ENCODE measurements at places on chromosomes 7 and 10.

- no peak for DNase-seq
Measured at GRCh38 chr10:43206391-43207235, 60.3 kb downstream of the RASGEF1A start.

DNA sequence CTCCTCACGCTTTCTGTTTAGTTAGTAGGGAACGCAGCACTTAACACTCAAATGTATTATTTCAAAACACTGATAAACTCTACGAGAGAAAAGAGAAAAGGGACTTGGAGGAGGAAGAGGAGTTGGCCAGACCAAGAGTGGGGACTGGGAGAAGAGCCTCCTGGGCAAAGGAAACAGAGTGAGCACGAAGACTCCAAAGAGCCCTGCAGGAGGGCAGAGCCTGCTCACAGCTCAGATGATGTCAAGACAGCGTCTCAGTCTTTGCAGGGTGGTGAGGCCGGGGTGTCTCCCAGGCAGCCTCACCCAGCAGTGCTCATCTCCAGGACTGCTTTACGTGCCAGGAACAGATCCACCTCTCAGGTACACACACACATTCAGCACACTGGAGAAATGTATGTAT, 41.2 kb downstream of the CYTH3 start:
- no peak for DNase-seq

- no peak for DNase-seq
Measured at GRCh38 chr10:133226251-133226808, 3.7 kb upstream of the UTF1 start.

DNA sequence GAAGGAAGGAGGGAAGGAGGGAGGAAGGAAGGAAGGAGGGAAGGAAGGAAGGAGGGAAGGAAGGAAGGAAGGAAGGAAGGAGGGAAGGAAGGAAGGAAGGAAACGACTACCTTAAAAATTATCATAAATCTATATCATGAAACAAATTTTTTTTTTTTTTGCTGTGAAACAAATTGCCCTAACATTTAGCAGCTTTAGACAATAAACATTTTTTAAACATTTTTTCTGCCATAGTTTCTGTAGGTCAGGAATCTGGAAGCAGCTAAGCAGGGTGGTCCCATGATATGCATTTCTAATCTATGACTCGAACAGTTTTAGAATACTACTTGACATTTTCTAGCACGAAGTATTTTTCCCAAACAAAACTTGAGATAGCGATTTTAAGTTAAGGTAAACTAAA, 42.9 kb upstream of the TSPAN13 start:
- no peak for DNase-seq

DNA sequence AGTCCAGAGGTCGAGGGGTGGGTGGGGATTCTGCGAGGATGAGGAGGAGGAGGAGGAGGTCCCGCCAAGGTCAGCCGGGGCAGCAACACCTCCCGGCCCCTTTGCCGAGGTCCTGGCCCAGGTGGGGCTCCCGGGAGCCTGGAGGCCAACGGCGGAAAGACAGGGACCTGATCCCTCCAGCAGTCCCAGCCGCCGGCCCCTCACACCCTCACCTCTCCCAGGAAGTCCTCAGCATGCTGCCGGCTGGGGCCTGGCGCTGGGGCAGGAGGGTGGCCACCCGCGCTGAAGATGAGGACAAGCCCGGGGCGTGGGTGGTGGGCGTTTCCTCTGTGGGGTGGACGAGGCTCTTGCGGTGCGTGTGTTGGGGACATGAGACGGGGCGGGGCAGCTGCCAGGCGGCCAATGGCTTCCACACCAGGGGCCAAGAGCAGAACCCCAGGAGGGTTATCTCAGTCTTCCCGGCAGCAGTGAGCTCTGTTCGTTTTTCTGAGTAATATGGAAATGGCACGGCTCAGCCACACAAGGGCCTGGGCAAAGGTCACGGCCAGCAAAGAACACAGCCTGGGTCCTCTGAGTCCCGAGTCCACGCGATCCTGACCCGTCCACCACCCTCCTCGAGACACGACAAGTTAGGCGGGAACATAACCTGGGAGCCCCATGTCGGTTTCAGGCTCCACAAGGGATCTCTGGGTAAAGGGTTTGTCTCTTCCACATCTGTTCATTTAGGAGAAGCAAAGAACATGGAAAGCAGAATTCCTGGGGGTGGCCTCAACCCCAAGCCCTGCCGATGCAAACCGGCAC, 82.9 kb upstream of the PDGFA start:
- DNase-seq: no peak

GRCh38 chr10:50565301-50566083, 58.3 kb downstream of the SGMS1 start:
- DNase-seq: no peak

DNA sequence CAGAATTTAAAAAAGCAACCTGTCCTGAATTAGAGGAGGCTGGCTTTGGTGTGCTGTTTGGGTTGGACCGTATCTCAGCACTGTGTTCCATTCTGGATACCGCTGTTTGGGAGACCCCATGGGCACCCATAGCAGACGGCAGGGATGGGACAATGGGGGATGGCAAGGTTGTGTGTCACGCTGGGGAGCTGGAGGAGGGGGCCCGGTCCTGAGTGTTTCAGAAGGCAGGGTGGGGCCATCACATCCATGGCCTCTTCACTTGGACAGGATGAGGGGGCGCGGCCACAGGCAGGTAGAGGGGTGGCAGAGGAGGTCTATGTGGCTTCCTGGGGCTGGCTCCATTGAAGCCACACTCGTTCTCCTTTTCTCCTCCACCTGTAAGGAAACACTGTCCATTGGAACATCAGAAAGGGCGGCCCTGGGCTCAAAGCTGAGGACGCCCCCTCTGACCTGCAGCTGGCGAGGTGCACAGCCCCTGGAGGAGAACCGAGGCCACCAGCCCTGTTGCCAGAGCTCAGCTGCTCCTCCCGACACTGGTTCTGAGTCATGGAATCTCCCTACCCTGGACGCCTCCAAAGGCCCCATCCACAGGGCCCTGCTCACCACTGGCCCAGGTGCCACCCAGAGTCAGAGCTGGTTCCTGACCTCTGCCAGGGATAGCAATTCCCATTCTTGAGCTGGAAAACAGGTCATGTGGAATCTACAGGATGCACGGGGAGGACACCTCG, 587.3 kb downstream of the DNAJB6 start:
- DNase-seq: no peak

GRCh38 chr10:45450866-45451265, 76.8 kb downstream of the ALOX5 start:
- no peak for DNase-seq

DNA sequence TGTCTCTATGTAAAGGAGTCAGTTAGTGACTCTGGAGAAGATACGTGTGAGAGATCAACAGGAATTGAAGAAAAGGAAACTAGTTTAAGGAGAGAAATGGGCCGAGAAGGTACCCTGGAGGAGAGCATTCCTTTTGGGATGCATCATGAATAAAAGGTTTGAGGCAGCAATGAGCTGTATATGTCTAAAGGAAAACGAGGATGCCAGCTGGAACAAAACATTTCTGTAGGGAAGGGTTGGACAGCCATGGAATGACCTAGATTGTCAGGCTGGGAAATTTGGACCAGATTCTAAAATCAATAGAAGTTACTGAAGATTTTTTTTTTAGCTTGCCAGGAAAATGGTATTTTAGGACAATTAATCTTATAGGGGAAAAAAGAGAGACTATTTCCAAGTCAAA, 17.2 kb upstream of the MPP7 start:
- no peak for DNase-seq

DNA sequence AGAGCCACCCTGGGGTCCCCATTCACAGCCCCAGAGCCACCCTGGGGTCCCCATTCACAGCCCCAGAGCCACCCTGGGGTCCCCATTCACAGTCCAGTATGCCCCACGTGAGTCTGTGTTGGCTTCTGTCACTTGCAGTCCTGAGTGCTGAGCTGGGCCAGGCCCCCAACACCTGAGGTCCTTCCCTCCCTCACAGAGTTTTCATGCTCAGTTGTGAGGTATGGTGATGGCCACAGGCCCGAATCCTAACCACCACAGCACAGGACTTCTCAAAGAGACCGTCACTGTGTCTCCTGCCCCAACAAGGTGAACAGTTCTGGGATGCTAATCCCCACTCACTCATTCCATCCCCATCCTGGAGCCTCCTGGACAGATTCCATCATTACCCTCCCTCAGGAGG, 239.2 kb downstream of the PTPRN2 start:
- no peak for DNase-seq

DNA sequence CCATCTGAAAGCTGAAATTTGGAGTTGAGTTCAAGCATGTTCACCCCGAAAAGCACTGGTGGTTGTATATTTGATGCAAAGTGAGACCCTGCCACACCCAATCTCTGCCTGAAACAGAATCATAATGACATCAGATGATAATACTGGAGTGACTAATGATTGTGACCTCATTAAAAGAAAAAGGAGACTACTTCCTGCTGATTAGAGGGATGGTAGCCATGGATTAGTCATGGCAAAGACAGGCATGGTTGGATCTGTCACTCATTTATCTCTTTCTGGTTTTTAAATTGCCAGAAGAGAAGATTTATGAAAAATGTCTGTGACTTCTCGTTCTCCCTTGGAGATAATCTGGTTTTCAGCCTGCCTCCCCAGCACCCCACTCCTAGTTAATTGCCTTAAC, 101.2 kb downstream of the BAMBI start:
- DNase-seq: no peak

DNA sequence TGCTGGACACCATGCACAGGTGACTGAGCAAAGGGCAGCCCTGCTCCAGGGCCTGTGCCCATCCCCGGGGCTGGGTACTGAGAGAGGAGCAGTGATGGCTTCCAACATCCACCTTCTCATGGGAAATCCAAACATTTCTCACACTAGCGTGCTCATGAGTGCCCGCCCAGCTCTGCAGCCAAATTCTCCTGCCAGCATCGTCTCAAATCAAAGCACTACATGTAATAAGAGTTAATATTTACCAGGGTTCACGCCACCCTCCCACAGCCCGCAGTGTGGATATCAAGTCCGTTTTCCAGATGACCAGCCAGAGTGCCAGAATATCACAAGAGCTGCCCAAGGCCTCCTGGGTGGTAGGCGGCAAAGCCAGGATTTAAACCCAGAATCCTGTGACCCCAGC, 12.1 kb downstream of the IL15RA start:
- no peak for DNase-seq

DNA sequence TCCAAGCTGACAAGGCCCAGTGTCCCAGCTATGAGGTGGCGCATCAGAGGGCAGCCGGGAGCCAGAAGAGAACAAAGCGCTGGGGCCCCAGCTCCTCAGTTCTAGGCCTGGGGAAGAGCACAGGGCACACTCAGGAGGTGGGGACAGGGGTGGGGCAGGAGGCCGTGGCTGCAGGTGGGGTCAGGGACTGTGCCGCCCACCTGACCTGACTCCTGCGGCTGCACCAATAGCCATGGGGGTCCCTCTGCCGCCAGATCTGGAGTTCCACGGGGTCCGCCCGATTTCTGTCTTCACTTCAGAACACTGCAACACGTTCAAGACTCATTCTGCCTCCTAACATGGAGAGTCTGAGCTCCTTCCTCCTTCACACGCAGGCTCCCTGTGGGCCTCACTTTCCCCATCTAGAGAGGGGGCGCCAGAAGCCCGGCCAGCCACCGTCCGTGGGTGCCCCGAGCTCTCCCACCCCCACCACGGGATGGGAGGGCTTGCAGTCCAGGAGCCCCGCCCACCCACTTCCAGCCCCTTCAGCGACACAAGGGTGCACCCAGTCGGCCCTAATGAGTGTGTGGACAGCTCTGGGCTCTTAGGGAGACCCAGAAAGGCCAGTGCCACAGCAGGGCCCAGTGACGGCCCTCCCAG, 278.3 kb downstream of the MAD1L1 start:
- no peak for DNase-seq

- DNase-seq: no peak
Measured at GRCh38 chr10:389261-389790, 254.1 kb downstream of the ZMYND11 start.

DNA sequence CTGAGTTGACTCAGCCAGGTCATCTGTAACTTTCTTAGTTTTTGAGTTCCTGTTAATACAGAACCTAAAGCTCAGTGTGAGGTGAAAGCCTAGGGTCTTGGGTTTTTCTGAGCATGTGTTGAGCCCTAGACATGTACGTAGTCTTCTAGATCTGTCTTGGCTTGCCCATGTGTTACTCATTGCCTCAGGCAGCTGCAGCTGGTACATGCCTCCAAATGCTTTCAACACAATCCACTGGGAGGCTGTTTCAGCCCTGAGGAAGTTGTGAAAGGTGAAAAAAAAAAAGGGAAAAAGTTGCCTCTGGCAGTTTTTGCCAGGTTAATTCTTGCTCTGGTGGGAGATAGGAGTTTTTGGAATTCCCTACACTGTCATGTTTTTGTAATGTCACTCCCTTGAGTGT, 134.6 kb downstream of the RNF216 start:
- peak; percentile 82 for DNase-seq

Measured in NCI-H2171 (cell line).